ENCODE measurements at places on chromosomes 2 and 18.

- DNase-seq: no peak
Measured at GRCh38 chr2:63819765-63820717, 21.7 kb upstream of the UGP2 start.

GRCh38 chr18:816088-816653 is 4.1 kb upstream of the YES1 start:
- no peak for DNase-seq

GRCh38 chr2:189528617-189529016 is 52.0 kb downstream of the SLC40A1 start:
- no peak for DNase-seq

- DNase-seq: no peak
Measured at GRCh38 chr2:233965032-233965603, 47.9 kb downstream of the TRPM8 start.

Data from nephron progenitor cell (in vitro differentiated cells).